ENCODE measurements at places on chromosomes 4 and X.

- DNase-seq, result no peak
Observed at GRCh38 chrX:151703487-151703886, 8.2 kb downstream of the PRRG3 start.

GRCh38 chrX:101079736-101080270, 1.1 kb downstream of the TMEM35A start:
- DNase-seq, result peak; percentile 10

DNA sequence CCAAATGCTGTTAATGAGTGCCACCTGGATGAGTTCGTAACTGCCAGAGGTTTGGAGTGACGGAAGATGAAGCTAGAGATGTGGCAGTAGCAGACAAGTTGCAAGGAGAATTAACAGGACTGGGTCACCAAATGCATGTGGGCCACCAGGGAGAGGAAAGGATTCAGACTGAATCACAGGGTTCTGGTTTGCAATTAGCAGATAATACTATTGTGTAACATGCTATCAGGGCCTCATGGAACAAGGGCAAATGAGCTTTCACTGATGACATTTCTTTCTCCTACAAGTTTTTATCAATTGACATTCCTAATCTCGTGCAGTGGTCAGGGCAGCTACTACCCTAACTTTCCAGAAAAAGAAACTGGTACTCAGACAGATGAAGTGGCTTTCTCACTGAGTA, 21.4 kb downstream of the GAB3 start:
- no peak for DNase-seq

GRCh38 chrX:29666366-29666765, 549.0 kb upstream of the MAGEB2 start:
- DNase-seq, result no peak

DNA sequence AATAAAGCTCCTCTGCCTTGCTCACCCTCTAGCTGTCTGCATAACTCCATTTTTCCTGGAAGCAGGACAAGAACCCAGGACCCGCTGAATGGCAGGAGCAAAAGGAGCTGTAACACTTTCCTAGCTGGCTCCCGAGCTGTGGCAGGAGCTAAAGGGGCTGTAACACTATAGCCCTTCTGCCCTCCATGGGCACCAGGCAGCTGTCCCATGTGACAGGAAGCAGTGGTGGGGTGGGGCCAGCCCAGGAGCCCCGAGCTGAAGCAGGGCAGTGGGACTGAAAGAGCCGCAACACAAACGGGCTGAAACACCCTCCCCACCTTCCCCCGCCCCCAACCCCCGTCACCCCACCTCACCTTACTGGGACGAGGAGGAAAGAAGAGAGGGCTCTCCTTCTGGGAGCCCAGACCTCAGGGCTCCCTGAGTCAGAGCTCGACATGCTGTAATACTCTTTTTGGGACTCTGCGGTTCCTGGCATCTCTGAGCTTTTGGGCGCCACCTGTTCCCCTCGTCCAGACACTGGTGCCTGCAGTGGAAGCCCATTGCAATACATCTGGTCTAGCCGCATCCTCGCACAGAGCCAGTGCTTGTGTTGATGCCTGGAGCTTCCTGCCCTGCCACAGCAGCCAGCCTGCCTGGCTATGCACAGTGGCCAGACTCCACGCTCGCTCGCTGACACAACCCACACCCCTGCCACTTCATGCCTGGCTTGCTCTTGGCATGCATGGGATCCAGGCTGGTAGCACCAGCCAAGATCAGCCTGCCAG, 39.4 kb downstream of the PPM1K start:
- no peak for DNase-seq

DNA sequence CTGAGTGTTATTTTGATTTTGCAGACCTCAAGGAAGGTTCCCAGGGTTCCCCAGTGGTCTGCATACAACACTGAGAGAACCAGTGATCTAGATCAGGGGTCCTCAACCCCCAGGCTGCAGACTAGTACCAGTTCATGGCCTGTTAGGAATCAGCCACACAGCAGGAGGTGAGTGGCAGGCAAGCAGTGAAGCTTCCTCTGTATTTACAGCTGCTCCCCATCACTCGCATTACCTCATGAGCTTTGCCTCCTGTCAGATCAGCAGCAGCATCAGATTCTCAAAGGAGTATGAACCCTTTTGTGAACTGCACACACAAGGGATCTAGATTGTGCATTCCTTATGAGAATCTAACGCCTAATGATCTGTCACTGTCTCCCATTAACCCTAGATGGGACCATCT, 28.5 kb downstream of the EDNRA start:
- no peak for DNase-seq

DNA sequence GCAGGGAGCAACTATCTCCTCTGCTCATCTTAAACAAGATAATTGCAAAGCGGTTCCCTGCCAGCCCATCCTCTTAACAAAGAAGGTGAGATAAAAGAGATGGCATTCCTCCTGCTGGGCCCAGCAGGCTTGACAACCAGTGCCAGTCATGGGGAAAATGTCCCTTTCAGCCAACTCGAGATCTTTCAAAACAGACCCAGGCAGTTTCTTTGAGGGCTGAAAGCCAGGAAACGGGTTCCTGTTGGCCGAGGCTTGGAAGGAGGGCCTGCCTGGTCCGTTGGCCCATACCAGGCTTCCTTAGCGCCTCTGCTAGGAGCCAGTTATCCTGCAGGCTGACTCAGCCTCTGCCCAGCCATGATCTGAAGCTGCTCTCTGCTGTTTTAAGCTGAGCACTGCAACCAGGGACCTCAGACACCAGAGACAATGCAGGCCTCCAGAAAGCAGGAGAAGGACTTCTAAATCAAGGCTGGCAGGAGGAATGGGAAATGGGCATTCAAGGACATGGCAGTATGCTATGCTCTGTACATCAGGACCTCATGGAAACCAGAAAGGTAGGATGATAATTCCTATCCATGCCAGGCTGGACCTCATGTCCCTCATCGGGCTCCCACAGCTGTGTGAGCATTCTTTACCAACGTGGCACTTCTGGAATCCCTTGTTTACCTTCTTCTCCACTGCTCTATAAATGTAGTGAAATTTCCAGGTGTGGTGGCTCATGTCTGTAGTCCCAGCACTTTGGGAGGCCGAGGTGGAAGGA, 42.4 kb upstream of the SLC2A9 start:
- DNase-seq, result peak; percentile 93

DNA sequence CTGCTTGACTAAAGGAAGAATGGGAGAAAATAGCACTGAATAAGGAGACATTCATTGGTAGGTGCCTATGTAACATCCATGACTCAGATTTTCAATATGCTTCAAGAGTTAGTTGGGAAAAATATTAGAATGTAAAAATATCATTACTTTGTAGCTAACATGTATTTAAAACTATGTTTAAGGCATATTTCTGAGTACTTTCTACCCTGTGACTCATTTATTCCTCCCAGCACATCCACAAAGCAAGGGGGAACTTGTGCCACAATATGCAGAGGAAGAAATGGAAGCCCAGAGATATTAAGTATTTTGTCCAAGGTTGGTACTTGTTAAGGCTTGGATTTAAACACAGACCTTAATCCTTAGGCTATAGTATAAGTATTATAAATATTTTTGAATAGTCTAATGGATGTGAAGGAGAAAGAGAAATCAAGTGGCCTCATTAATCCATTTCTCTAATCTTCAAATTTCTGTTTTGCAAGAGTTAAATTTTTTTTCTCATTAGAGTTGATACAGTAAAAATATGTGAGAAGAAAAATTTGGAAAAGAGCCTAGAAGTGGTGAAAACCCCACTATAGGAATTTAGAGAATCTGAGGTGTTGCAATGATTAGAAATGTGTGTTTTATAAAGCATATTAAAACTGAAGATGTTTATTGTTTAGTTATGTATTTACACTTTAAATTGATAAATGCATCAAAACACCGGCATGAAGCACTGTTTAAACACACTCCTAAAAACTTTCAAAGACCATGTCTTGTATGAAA, 149.3 kb upstream of the GYPA start:
- DNase-seq, result no peak

DNA sequence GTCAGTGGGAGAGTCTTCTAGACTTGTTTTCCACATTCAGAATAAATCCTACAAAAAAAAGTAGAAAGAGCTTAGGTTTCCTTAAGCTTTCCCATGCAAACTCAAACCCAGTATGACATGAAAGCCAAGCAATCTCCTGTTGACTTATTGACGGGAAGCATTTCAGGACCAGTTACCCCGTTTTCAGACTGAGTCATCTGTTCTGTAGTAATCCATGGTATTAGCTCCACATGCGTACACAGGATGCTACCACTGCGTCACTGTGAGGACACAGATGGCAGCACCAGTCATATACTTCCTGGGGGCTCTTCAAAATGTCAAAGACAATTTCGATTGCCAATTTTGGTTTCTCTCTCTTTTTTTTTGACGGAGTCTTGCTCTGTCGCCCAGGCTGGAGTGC, 224.9 kb upstream of the MAD2L1 start:
- DNase-seq, result no peak

GRCh38 chr4:102388611-102389010, 43.3 kb upstream of the SLC39A8 start:
- no peak for DNase-seq

DNA sequence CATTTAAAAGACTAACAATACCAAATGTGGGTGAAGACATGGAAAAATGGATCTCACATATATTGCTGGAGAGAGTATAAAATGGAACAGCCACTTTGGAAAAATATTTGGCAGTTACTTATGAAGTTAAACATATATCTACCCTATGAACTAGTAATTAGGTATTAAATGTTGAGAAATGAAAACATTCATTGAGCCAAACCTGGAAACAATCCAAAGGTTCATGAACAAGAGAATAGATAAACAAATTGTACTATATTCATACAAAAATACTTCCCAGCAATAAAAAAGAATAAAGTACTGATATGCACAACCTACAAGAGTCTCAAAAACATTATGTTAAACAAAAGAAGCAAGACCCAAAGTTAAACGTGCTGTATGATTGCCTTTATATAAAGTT, 4.0 kb upstream of the EGF start:
- no peak for DNase-seq

GRCh38 chr4:125316401-125316790, 1.6 kb downstream of the FAT4 start:
- DNase-seq, result peak; percentile 37

DNA sequence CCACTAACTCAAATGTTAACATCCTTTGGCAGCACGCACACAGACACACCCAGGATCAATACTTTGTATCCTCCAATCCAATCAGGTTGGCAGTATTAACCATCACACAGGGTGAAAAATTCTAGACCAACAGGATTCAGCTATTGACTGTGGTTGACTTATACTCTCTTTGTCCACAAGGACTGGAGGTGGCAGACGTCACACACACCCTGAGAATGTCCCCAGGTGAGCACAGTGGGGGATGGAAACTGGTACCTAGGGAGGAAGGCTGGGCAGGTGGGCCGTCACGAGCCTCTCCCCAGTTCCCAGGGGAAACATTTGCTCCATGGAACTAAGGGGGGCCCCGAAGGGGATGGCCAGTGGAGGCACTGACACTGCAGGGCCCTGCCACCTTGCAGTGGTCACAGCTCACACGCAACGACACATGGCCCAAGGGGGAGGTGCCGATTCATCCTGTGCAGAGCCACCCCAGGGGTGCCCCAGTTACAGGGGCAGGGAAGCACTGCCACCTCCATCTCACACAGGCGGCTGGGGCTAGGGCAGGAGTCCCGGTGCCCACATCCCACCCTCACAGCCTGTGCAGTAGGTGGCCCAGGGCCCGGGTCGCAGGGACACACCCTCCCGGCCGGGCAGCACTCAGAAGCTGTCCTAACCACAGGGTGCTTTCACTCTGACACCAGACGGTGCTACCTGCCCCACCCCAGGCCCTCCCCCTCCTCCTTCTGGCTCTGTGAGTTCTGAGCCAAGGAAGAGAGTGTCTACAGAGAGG, 17.4 kb downstream of the ZFYVE28 start:
- DNase-seq, result no peak

DNA sequence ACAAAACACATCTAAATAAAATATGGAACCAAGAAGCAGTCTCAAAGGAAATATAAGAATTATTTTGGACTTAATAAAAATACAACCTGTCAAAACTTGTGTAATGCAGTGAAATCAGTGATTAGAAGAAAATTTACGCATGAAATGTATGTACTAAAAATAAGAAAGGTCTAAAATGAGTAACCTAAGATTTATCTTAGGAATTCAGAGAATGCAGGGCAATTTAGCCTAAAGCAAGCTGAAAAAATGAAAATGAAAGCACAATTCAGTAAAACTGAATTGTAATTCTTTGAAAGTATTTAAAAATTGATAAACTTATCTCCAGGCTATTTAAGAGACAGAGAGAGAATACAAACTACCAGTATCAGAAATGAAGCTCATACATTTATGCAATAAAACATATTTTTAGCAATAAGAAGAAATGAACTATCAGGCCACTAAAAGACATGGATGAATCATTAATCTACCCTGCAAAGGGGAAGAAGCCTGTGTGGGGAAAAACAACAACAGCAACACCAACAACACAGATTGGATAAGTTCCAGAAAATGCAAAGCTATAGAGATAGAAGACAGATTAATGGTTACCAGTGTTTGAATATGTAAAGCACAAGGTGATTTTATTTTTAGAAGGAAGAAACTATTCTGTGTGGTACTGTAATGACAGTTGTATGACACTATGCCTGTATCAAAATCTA, 442.0 kb upstream of the ADGRL3 start:
- no peak for DNase-seq

GRCh38 chr4:55931833-55932232, 16.9 kb upstream of the CEP135 start:
- DNase-seq, result no peak

DNA sequence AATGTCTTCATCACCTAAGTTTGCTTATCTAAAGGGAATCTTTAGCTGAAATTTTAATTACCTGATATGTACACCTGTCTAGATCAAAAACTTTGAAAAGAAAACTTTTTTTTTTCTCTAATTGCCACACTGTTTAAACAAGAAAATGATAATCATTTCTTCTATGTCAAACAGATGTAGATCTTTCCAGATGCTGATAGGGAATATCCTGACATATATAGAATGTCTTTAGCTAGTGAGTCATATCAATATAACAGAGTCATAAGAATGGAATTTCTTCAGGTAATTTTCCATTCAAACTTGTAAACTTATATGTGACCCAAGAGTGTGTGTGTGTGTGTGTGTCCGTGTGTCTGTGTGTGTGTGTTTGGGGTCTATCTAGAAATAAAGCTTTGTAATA, 271.9 kb downstream of the GPM6A start:
- no peak for DNase-seq

- no peak for DNase-seq
Observed at GRCh38 chr4:43331226-43332051, 438.9 kb downstream of the GRXCR1 start.

DNA sequence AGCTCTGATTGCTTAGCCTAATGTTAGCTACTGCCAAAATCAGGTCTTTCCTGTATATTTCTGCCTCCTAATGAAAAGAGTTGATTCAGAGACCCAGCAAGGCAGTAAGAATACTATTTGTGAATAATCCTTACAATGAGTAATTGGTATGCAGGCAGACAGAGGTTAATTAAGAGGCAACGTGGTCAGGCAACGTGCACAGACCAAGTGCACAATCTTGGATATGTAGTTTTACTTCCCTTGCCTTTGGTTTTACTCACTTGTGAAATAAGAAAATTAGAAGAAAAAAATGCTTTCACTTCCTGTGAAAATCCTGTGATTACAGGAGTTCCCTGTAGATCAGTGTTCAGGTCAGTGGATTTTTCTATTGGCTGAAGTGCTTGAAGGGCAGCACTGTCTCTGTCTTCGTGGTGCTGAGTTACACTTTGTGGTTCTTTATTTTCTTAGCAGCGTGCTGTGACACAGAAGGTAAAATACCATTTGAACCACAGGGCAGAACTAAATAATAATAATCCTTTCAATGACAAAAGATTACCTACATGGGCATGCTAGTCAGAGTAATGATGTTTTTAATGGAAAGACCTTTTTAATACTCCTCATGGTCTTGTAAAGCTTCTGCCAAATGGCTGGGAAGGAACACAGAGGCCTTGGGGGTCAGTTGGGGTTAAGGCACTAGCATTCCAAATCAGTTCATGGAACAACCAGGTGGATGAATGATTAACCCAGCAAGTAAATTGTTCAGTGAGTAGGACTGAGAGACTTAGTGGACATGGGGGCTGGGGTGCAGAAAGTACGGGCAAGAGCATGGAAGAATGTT, 430.9 kb downstream of the MAPK10 start:
- DNase-seq, result no peak

All from Ammon's horn (tissue), 1 donor.